ENCODE measurements at places on chromosomes 7 and 10. TPM values are rescaled to one million over a fixed set of nuclear protein-coding genes. Genes with fewer than 3 reads are reported as not detected.

Gene LRRC17
- total RNA-seq, result 0.89 TPM

Gene CCL24
- not detected for total RNA-seq

Gene SEMA4G
- total RNA-seq, result 1.5 TPM

Gene MLXIPL
- total RNA-seq, result not detected

Gene SKAP2
- 9.5 TPM for total RNA-seq

Gene SPDYE2
- not detected for total RNA-seq

Gene PTN
- total RNA-seq, result not detected

DNA sequence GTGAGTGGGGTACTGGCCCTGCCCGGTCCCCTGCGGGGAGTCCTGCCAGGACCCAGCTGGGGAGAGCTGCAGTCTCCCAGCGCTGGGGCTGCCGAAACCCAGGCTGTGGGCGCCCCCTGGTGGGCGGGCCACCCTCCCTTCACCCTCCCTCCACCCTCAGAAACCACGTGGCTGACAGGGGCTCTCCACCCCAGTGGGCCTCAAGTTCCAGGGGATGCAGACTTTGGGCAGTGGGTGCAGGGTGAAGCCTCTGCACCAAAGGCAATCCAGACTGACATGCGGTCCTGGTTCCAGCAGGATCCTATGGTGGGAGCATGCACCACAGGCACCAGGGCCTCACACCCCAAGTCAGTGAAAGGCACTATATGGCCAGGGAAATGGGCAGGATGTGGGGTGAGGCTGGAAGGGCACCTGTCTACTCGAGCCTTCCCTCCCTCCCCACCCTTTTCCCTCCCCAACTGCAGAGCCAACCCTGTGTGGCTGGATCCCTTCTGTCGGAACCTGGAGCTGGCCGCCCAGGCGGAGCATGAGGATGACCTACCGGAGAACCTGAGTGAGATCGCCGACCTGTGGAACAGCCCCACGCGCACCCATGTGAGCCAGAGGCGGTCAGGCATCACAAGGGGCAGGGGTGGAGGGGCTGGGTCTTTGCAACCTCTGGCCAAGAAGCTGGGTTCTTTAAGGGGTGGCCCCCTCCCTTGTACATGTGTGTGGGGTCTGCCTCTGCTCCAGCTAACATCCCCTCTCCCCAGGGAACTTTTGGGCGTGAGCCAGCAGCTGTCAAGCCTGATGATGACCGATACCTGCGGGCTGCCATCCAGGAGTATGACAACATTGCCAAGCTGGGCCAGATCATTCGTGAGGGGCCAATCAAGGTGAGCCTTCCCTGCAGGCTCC, 38.8 kb downstream of the PSAP start:
- DNase-seq, result peak; percentile 61

DNA sequence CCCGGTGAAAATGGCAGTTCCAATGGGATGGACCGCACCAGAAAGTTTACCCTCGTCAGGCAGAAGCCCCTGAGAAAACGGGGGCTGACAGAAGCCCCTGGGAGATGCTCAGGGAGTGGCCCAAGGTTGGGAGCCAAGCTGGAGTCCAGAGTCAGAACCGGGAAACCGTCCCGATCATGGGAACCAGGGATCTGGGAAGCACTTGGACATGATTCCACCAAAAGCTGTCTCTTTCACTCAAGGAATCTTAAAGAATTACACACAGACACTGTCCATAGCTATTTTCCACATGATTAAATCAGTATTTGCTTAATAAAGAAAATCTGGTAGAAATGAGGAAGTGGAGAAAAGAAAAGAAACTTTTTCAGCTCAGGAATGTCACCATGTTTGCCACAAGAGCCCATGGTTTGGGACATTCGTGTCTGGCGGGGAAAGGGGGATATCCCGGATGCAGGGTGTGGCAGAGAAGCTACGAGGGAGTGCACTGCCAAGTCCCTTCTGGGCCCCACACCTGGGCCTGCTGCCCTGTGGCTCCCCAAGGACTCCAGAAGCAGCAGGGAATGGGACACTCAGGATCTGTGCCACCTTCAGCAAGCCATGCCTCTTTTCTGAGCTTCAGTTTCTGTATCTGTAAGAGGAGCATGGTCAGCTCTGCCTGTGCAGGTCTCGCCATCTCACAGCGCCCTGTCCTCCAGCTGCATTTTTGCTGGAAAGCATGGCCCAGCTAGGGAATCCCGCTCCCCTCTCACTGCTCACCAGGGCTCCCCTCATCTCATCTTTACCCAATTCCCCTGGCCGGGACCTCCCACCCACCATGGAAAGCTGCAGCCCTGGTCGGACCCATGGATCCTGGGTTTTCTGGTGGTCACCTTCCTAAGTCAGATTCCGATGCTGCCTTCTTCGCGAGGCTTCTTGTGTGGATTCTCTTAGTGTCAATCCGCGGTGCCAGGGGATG, 225.1 kb upstream of the GRB10 start:
- DNase-seq, result no peak

DNA sequence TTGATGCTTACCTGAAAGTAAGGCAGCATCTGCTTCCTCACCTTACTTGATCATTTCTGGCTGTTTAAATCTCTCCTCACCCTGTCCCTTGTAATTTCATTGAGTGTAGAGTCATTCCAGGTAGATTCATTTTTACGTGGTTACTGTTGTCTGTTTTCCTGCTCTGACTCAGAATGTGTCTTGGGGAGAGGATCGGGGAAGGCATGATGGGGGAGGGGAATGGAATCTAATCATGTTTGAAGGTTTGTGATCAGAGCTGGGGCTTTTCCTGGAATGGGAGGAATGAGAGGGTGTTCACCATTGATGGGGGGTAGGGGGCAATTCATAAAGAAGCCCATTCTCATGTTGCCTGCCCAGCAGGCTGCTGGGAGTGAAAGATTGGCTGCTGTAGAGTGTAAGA, 18.7 kb downstream of the SEC24C start:
- no peak for DNase-seq

- DNase-seq, result no peak
These were observed 42.6 kb downstream of the CNOT4 start for GRCh38 chr7:135467207-135467711.

DNA sequence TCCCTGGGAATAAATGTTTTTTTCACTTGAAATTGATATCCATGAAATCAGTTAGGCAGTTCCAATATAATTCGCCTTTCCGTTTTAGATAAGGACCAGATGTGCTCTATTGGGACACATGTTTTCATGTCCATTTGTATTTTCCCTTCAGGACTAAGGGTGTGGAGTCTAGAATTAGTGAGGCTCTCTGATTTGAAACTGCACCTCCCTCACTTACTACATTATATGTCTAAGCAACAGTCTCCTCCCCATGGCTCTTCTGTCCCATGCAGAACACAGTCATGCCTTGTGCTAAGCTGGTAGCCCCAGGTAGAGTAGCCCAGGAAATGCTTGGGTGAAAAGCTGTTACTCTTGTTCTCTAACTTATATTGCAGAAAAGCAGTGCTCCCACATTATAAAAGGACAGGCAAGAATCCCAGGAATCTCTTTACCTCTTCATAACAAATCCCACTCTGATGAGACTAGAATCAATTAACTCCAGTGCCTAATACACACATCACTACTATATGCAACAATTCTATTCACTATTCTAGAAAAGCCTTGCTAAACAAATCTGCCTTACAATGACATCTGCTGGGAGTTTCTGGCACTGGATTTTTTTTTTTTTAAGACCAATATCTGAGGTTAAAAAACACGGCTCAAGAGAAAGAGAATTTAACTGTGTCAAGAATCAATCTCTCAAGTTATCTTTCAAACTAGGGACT, 293.9 kb downstream of the SNX13 start:
- DNase-seq, result peak; percentile 30

GRCh38 chr10:6706725-6707124, 126.6 kb upstream of the PRKCQ start:
- no peak for DNase-seq

DNA sequence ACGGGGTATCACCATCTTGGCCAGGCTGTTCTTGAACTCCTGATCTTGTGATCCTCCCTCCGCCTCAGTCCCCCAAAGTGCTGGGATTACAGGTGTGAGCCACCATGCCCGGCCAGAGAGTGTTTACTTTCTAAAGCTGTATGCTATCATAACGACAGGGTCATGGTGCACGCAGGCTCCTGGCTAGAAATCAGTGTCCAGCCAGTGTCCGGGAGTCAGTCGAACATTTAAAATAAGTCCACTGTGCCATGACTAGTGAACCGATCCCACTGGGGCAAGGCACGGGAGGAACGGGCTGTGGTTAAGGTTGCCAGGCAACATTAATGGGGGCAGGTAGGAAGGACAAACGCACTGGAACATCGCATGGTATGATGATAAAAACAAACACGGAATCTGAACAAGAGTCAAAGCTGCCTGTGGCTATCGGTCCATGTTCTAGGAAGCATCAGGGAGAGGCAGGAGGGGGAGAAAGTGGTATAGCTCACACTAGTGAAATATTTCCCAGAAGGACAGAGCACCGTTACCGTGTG, 89.0 kb upstream of the SEPHS1 start:
- no peak for DNase-seq

DNA sequence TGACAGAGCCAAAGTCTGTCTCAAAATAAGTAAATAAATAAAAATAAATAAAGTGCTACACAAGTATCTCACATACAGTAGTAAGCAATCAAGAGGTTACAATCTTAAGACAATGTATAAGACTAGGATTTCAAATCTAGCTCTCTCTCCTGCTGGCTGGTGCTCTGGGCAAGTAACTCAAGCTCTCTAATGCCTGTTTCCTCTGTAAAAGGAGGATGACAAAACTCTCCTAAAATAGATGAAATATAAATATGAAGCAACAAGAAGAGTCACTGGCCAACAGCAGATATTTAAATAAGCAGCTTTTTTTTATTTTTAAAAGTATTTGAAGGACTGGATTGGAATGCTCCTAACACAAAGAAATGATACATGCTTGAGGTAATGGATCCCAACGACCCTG, 7.2 kb downstream of the SFMBT2 start:
- no peak for DNase-seq

GRCh38 chr10:95214793-95215192, 20.8 kb downstream of the ACSM6 start:
- no peak for DNase-seq

DNA sequence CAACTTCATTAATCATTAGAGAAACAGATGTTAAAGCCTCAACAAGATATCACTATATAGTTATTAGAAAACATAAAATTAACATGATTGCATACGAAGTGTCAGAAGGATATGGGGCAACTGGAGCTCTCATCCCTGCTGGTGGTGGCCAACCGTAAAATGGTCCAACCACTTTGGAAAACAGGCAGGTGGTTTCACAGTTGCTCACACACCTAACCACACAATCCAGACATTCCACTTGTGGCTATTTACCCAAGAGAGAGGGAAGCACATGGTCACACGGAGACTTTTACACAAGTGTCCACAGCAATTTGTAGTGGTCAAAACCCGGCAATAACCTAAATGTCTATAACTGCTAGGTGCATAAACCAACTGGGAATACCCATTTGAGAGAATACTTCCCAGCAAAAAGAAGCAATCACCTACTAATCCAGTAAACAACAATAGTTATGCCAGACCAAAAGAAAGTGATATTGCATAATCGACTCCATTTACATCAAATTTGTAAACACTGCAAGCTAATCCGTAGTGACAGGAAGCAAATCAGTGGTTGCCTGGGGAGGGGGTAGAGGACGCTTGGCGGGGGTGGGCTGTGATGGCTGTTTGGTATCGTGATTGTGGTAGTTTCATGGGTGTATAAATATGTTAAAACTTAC, 91.8 kb downstream of the LARP4B start:
- DNase-seq, result no peak

GRCh38 chr10:63866075-63866746, 345.0 kb downstream of the REEP3 start:
- DNase-seq, result peak; percentile 14

- DNase-seq, result no peak
These were observed 257.7 kb upstream of the GLI3 start for GRCh38 chr7:42494736-42495135.

DNA sequence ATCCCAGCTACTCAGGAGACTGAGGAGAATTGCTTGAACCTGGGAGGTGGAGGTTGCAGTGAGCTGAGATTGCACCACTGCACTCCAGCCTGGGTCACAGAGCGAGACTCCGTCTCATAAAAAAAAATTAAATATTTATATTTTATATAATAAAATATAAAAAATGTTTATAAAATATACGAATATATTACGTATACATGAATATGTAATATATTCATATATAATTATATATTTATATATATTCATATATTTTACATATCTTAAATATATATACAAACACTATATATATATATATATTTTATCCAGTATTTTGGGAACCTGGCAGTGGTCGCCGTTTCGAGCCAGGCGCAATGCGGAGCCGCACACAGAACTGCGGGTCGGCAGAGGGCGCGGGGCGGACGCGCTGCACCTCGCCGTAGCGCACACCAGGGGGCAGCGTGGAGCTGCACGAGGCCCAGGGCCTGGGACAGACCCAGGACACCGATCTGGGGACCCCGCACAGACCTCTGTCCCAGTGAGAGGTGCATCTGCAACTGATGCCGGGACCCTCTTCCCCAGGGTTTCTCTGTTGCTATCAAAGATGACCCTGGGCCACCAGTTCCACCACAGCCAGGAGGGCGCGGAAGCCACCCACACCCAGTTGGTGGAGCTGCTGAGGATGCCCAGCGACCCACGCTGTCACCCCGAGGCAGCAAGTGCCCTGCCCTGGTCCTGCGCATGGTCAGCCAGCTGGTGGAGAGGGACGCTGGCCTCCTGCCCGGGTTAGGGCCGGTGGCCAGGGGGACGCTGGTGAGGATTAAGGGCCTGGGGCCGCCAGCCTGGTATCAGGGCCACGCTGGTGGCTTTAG, 22.7 kb downstream of the AP5Z1 start:
- DNase-seq, result peak; percentile 16

- DNase-seq, result no peak
These were observed 354.9 kb downstream of the CALN1 start for GRCh38 chr7:72057231-72057630.

DNA sequence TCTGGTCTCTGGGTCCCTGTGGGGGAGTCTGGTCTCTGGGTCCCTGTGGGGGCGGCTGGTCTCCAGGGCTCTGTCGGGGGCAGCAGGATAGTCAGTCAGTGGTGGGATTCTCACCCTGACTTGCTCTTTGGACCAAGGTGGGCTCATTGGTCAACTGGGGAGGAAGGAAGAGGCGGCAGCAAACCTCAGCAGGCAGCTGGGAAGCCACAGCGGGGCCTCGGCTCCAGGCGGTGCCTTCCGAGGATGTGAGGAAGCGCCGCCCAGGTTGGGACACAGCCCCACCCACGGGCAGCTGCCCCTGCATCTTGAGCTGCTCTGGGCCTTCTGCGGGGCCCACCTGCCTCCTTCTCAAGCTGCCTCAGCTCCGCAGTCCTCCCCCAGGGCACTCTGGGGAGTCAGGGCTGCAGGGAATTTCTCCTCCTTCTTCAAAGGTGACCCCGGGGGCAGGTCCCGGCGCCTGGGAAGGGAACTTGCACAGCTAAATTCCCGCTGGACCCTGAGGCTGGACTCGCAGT, 20.4 kb upstream of the KNDC1 start:
- no peak for DNase-seq

DNA sequence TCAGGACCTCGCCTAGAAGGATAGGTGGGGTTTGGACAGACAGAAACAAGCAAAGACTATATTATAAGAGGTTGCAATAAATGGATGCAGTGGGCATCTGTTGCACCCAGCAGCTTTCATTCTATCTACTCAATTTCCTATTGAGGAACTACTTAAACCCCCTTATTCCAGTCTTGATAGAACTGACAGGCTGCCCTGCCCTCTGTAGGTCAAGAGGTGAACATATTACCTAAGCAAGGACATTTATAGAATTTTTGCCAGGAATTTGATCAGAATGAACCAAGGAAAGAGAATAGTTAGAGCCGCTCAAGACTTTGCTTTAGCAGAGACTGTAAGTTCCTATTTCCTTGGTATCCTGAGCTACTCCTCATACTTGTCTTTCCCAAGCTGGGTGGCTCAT, 9.5 kb downstream of the VTI1A start:
- DNase-seq, result no peak

- DNase-seq, result no peak
These were observed 142.7 kb downstream of the GRM3 start for GRCh38 chr7:86786376-86786775.
